Upper lobe of left lung (tissue), 6 donors: ENCODE measurements at places on chromosomes 6 and 20.
A peak's percentile ranks its signal among the peaks of the same experiment; 100 is the strongest.

- DNase-seq: peak; percentile 85
Observed at GRCh38 chr6:159233365-159234101, 64.3 kb downstream of the FNDC1 start.

- no peak for DNase-seq
Observed at GRCh38 chr20:33531047-33531877, 41.4 kb downstream of the CBFA2T2 start.

- no peak for DNase-seq
Observed at GRCh38 chr20:17543531-17544131, 12.5 kb upstream of the BFSP1 start.

GRCh38 chr6:103617642-103618041, 1242.1 kb downstream of the HACE1 start:
- no peak for DNase-seq

- no peak for DNase-seq
Observed at GRCh38 chr6:148199584-148199983, 143.1 kb upstream of the SASH1 start.

GRCh38 chr20:41183831-41184230, 46.5 kb downstream of the PLCG1 start:
- DNase-seq: no peak

DNA sequence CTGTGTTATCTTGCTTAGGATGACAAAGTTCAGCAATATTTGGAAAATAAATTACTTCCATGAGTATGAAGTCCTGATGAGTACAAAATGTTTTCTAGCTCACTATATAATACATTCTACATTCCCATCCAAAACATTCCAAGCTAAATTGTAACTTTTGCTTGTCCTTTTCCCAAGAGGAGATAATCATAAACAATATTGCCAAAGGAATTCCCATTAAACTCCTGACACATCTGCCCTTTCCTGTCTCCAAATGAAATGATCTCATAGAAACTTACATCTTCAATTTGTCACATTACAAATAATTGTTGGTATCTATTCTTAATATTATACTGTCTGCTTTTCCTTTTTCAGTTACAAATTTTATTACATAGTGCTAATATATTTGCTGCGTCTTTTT, 20.4 kb upstream of the SENP6 start:
- no peak for DNase-seq

DNA sequence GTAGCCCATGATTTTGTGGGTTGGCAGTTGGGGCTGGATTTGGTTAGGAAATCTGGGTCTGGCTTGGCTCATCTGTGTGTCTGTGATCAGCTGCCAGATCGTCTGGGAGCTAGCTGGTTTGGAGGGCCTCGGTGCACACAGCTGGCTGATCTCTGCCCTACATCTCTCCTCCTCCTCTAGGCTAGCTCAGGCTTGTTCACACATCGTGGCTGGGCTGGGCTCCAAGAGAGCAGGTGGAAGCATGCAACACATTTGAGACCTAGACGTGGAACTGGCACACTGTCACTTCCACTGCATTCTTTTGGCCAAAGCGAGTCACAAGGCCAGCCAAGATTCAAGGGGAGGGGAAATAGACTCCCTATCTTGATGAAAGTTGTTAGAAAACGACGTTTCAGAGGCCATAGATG, 15.9 kb downstream of the NDUFAF5 start:
- no peak for DNase-seq

DNA sequence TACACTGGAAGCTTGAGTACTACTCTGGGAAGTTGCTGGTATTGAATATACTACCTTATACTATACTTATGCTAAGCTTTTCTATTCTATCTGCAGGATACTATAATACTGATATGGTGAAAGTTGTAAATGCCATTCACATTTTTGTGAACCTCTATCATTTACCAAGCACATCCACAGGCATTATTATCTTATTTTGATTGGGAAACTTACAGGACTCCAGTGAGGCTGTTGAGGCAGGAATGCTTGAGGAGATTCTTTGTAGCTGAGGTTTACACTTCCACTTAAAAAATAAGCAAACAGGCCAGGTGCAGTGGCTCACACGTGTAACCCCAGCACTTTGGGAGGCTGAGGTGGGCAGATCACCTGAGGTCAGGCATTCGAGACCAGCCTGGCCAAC, 442.9 kb downstream of the QKI start:
- no peak for DNase-seq

DNA sequence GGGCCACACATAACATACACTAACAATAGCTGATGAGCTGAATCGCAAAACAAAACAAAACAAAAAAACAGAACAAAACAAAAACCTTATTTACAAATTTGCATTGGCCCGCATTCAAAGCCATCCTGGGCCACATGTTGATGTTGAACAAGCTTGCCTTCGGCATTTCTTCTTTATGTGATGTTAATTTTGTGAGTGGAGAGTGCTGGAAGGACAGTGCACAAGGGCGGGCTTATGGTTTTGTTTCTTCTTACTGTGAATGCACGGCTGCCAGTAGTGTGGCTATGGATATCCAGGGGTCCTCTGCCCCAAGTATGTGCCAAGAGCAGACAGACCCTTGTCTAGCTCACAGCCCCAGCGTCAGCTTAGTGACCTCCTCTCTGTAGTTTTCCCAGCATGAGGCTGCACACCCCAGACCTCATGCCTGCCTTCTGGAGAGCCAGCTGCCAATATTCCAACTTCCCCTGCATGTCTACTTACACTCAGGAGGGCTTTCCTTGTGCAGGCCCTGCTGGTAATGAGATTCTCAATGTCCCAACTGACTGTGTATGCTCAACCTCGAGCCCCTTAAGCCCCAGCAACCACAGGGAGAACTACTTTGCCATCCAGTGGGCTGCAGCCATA, 24.9 kb downstream of the ZNF292 start:
- DNase-seq: no peak

DNA sequence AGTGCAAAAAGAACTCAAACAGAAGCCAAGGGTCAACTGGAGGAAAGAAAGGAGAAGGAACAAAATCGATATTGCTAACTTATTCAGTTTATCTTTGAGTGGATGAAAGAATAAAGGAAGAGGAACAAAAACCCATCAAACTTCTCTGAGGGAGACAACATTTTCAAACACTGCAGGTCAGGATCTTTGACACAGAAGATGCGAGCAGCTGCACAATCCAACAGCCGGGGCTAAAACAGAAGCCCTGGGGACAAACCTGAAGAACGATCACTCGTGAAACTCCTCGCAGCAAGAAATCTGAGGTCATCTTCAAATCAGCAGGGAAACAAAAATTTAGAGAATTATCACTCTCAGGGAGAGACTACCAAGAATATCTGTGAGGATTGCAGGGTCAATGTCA, 14.2 kb downstream of the SLC23A2 start:
- DNase-seq: no peak

DNA sequence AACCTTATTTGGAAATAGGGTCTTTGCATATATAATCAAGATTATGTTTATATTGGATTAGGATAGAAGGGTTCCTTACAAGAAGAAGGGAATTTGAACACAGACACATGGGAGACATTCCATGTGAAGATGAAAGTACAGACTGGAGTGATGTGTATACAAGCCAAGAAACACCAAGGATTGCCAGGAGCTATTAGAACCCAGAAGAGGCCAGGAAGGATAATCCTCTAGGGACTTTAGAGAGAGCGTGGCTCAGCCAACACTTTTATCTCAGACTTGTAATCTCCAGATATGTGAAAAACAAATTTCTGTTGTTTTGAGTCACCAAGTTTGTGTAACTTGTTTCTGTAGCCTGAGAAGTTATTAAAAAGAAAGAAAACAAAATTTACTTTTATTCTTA, 1173.9 kb upstream of the CITED2 start:
- DNase-seq: no peak

DNA sequence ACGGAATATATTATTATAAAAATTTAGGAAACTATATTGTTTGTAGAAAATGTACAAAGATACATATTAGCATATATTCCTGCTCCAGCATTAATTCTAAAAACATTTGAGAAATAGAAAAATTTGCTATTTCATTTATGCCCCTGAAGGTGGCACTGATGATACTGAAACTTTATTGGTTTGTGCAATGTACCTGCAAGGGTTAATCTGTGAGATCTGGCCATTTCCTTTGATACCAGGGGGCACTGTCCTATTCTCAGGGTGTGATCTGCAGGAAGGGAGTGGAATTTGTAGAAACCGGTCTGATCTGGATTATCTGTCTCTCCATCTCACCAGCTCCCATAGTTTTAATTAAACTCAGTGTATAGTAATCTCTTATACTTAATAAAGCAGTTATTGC, 625.1 kb upstream of the IMPG1 start:
- no peak for DNase-seq
